ENCODE measurements at places on chromosomes 5 and 9.

DNA sequence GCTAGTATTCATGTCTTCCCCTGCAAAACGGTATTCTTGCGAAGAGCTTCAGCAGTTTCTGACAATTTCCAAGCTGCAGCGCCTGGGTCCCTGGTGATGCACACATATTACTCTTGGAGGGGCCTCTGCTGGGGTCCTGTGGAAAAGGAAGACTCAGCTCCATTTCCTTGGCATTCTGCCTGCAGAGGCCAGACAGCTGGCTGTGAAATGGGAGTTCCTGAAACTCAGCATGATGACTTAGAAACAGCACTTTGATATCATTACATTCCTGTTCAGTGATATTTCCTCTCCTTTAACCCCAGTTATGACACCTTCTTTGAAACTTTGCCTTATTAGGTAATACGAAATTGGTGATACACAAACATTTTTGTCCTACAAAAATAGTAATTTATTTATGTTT is 98.5 kb downstream of the APBA1 start:
- H3K27ac ChIP-seq = no peak overlapping the region
- H3K36me3 ChIP-seq = no peaks in the 10 kb centered on the region
- H3K27me3 ChIP-seq = no peaks in the 10 kb centered on the region
- no peak overlapping the region for H3K4me3 ChIP-seq

GRCh38 chr5:96780626-96781025 is 27.1 kb downstream of the ERAP1 start:
- peaks cover 95% of the 10 kb centered on the region for H3K36me3 ChIP-seq
- H3K27ac ChIP-seq = no peak overlapping the region
- no peak for DNase-seq
- no peaks in the 10 kb centered on the region for H3K4me1 ChIP-seq

GRCh38 chr5:111829701-111830100 is 72.7 kb upstream of the NREP start:
- no peak overlapping the region for H3K4me3 ChIP-seq
- no peak overlapping the region for H3K27ac ChIP-seq
- H3K27me3 ChIP-seq = no peaks in the 10 kb centered on the region
- no peaks in the 10 kb centered on the region for H3K4me1 ChIP-seq
- H3K36me3 ChIP-seq = no peaks in the 10 kb centered on the region
- no peak for DNase-seq

- peaks cover 33% of the 10 kb centered on the region for H3K4me1 ChIP-seq
- no peak for DNase-seq
- no peaks in the 10 kb centered on the region for H3K27me3 ChIP-seq
- peak overlapping the region; percentile 76 for H3K4me3 ChIP-seq
Observed at GRCh38 chr5:180810959-180811622, 8.5 kb upstream of the MGAT1 start.

GRCh38 chr9:126991183-126991582 is 76.6 kb downstream of the RALGPS1 start:
- H3K4me3 ChIP-seq = no peak overlapping the region
- peaks cover 16% of the 10 kb centered on the region for H3K4me1 ChIP-seq
- H3K27ac ChIP-seq = no peak overlapping the region
- peaks cover 38% of the 10 kb centered on the region for H3K27me3 ChIP-seq
- no peaks in the 10 kb centered on the region for H3K36me3 ChIP-seq

GRCh38 chr5:53080271-53080670 is 29.3 kb downstream of the MOCS2 start:
- H3K27me3 ChIP-seq = no peaks in the 10 kb centered on the region
- no peak overlapping the region for H3K4me3 ChIP-seq
- H3K36me3 ChIP-seq = no peaks in the 10 kb centered on the region
- H3K27ac ChIP-seq = no peak overlapping the region
- H3K4me1 ChIP-seq = peaks cover 8% of the 10 kb centered on the region

DNA sequence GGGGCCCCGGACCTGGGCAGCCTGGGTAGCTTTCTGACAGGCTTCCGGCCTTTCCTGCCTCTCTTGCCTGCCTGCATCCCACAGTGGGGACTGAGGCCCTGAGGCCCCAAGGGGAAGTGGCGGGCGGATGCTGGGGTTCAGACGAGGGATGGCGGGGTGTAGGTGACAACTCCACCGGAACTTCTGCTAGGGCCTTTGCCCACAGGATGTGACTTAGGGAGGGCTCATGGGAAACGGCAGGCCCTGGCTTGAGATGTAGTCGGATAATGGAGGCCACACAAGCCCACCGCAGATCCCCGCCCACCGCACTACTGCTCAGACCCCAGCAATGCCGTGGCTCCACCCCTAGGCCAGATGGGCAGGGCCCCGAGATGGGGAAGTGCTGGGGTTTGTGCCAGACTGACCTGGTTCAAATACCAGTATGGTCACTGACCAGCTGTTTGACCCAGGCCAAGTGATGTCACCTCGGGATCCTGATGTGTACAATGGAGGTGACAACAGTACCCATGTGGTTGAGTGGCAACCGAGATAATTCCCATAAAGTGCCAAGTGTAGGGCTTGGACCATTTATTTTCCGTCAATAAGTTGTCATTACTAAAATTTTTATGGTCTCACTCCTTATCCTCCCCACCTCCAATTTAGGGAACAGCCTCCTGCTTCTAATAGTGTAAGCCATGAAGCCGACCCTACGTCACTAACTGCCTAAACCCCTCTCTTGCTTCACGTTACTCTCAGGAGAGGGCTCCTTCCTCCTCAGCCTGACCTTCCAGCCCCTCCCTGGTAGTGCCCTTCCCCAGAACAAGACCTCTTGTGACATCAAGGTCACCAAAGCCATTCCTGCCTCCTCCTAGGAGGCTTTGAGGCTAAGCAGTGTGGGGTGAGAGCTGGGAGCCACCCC is 2.5 kb upstream of the CDK9 start:
- peaks cover 28% of the 10 kb centered on the region for H3K36me3 ChIP-seq
- peaks cover 77% of the 10 kb centered on the region for H3K4me1 ChIP-seq
- H3K27ac ChIP-seq = peak overlapping the region; percentile 91
- H3K27me3 ChIP-seq = no peaks in the 10 kb centered on the region
- H3K4me3 ChIP-seq = peak overlapping the region; percentile 35

- H3K4me1 ChIP-seq = no peaks in the 10 kb centered on the region
- no peak overlapping the region for H3K27ac ChIP-seq
- no peak overlapping the region for H3K4me3 ChIP-seq
- no peaks in the 10 kb centered on the region for H3K27me3 ChIP-seq
- H3K36me3 ChIP-seq = no peaks in the 10 kb centered on the region
Observed at GRCh38 chr9:101443364-101443771, 7.8 kb upstream of the ALDOB start.

- no peak overlapping the region for H3K27ac ChIP-seq
- DNase-seq = no peak
- no peaks in the 10 kb centered on the region for H3K4me1 ChIP-seq
- no peaks in the 10 kb centered on the region for H3K36me3 ChIP-seq
Observed at GRCh38 chr5:14760548-14761002, 96.1 kb downstream of the OTULIN start.

DNA sequence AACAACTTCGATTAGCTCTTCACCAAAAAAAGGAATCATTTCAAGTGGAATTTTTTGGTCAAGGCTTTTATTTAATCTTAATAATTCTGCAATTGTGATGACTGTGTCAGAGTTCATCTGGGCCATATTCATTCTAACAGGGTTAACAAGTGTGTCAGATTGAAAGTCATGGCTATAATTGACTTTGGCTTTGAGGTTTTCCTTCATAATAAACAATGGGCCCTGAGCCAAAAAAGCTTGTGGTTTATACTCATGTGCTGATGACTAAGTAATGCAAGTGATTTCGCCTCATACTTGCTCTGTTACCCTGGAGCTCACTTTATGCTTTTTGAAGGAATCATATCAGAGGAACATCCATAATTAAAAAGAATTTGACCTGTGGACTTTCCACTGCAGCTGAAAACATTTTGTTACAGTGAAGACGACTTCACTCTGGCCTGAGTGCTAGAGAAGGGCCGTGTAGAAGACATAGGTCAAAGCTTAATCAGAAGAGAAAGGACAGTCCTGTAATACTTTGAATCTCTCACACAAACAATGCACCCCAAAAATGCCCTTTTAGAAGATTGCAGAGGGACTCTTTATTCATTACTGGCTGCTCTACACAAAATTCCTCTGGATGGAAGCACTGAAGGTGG is 101.7 kb downstream of the GDNF start:
- DNase-seq = no peak
- H3K4me3 ChIP-seq = no peak overlapping the region
- H3K27ac ChIP-seq = no peak overlapping the region
- H3K4me1 ChIP-seq = no peaks in the 10 kb centered on the region

DNA sequence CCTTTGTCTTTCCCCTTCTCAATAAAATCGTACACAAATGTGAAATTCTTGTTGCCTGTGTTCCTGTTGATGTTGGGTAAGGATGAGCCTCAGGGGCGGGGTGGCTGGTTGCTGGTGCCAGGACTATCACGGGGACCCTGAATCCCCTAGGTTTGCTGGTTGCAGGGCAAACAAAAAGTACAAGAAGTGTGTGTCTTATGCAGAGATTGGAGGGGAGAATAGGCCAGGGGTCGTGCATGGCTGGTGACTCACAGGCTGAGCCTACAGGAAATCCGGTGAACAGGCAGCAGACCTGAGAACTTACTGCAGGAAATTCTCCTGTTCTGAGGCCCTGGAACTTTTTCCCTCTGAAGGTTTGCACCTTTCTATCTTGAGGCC is 5.5 kb downstream of the ANXA2R start:
- DNase-seq = no peak
- H3K4me1 ChIP-seq = peaks cover 8% of the 10 kb centered on the region
- no peaks in the 10 kb centered on the region for H3K36me3 ChIP-seq
- peak overlapping the region; percentile 71 for H3K27ac ChIP-seq
- H3K4me3 ChIP-seq = no peak overlapping the region

DNA sequence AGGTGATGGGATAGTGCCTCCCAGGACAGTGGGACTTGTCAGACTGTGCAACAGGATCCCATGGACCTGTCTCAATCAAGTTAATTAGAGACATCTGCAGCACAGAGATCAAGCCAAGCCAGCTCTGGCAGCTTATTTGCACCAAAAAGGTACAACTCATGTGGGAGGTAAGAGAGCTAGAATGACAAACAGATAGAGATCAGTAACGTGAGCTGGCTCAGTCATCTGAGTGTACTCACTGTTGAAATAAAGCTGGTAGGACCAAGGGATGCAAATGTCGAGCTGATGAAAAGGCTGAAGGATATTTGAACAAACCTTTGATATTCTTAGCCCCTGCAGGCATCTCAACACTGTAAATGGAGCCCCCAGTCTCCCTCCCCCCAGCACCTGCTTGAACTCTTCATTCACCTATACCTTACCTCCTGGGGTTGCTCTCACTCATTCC is 198.1 kb downstream of the EFNA5 start:
- H3K27me3 ChIP-seq = no peaks in the 10 kb centered on the region
- H3K4me1 ChIP-seq = no peaks in the 10 kb centered on the region
- no peaks in the 10 kb centered on the region for H3K36me3 ChIP-seq
- H3K27ac ChIP-seq = no peak overlapping the region

GRCh38 chr5:169914766-169915165 is 65.5 kb downstream of the INSYN2B start:
- no peak overlapping the region for H3K4me3 ChIP-seq
- H3K4me1 ChIP-seq = no peaks in the 10 kb centered on the region
- H3K36me3 ChIP-seq = peaks cover 2% of the 10 kb centered on the region
- no peaks in the 10 kb centered on the region for H3K27me3 ChIP-seq
- no peak overlapping the region for H3K27ac ChIP-seq

DNA sequence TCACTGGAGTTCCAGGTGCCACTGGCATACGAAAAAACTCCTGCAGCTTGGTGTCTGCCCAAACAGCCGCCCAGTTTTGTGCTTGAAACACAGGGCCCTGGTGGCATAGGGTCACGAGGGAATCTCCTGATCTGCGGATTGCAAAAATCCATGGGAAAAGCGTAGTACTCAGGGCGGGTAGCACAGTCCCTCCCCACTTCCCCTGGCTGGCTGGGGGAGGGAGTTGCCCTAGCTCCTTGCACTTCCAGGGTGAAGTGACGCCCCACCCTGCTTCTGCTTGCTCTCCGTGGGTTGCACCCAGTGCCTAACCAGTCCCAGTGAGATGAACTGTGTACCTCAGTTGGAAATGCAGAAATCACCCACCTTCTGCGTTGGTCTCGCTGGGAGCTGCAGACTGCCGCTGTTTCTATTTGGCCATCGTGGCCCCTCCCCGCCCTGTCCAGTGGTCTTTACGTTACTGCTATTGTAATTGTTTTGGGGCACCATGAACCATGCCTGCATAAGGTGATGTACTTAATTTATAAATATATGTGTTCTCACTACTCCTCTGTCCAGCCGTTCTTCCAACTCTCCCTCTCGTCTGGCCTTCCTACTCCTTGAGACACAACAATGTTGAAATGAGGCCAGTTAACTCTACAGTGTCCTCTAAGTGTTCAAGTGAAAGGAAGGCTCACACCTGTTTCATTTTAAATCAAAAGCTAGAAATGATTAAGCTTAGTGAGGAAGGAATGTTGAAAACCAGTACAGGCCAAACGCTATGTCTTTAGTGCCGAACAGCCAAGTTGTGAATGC is 65.9 kb downstream of the CCDC171 start:
- peaks cover 4% of the 10 kb centered on the region for H3K36me3 ChIP-seq
- DNase-seq = no peak
- H3K4me3 ChIP-seq = no peak overlapping the region
- no peaks in the 10 kb centered on the region for H3K4me1 ChIP-seq
- H3K27ac ChIP-seq = no peak overlapping the region
- no peaks in the 10 kb centered on the region for H3K27me3 ChIP-seq

- H3K4me1 ChIP-seq = no peaks in the 10 kb centered on the region
- no peak overlapping the region for H3K4me3 ChIP-seq
- no peak overlapping the region for H3K27ac ChIP-seq
- no peaks in the 10 kb centered on the region for H3K36me3 ChIP-seq
- H3K27me3 ChIP-seq = no peaks in the 10 kb centered on the region
Observed at GRCh38 chr5:21792748-21793147, 1060.4 kb downstream of the CDH12 start.

GRCh38 chr5:81161012-81161601 is 72.0 kb upstream of the CKMT2 start:
- no peaks in the 10 kb centered on the region for H3K4me1 ChIP-seq
- no peak for DNase-seq
- H3K27ac ChIP-seq = no peak overlapping the region
- no peak overlapping the region for H3K4me3 ChIP-seq

- no peak overlapping the region for H3K27ac ChIP-seq
- peak; percentile 28 for DNase-seq
- H3K36me3 ChIP-seq = no peaks in the 10 kb centered on the region
- no peaks in the 10 kb centered on the region for H3K27me3 ChIP-seq
- H3K4me3 ChIP-seq = no peak overlapping the region
- H3K4me1 ChIP-seq = peaks cover 5% of the 10 kb centered on the region
Observed at GRCh38 chr5:90873033-90873517, 314.5 kb downstream of the ADGRV1 start.

- no peak for DNase-seq
- H3K36me3 ChIP-seq = no peaks in the 10 kb centered on the region
- no peak overlapping the region for H3K4me3 ChIP-seq
- no peaks in the 10 kb centered on the region for H3K4me1 ChIP-seq
- H3K27me3 ChIP-seq = no peaks in the 10 kb centered on the region
- no peak overlapping the region for H3K27ac ChIP-seq
Observed at GRCh38 chr5:148843510-148844318, 17.3 kb downstream of the ADRB2 start.

DNA sequence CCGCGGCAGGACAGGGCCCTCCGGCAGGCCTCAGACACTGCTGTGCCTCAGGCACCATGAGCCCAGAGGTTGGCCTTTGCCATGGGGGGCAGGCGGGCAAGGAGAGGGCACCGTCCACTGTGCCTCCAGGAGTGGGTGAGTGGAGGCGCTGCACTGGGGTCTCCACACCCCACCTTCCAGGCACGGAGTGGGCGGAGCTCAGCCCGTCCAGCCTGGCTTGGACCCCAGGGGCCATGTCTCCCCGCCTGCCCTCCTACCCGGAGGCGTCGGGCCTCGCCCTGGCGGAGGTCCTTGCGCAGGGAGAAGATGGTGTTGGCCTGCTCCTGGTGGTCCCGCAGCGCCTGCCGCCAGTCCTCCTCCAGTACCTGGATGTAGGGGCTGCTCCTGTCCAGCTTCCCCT is 3.4 kb downstream of the CARD9 start:
- no peak for DNase-seq
- no peaks in the 10 kb centered on the region for H3K4me1 ChIP-seq
- H3K4me3 ChIP-seq = no peak overlapping the region

Data from thymus (tissue), 14 donors.